ENCODE measurements at places on chromosomes 4 and X.

DNA sequence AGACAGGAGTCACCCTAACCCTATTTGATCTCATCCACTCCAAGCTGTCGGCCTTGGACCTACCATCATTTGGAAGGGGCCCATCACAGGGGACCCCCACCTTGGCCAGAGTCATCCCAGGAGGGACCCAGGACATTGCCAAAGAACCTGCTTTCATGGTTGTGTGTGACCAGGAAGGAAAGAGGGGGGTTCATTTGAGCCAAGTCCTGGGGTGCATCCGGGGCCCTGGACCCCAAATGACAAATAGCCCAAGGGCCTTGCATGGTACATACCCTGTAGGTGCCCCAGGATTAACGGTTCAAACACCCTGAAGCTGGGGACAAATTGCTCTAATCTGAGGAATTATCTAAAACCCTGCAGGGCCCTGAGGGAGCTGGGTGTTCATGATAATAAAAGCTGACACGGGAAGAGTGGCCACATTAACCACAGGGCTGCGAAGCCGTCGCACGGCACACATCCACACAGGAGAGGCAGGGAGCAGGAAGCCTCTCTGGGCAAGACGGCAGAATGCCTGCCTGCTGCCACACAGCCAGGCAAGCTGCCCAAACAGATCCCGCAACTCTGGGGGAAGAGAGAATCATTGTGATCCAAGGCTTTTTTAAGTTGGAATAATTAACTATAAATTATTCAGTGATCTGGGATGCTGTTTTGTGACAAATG lies 28.2 kb upstream of the PPP2R2C start:
- DNase-seq: no peak

DNA sequence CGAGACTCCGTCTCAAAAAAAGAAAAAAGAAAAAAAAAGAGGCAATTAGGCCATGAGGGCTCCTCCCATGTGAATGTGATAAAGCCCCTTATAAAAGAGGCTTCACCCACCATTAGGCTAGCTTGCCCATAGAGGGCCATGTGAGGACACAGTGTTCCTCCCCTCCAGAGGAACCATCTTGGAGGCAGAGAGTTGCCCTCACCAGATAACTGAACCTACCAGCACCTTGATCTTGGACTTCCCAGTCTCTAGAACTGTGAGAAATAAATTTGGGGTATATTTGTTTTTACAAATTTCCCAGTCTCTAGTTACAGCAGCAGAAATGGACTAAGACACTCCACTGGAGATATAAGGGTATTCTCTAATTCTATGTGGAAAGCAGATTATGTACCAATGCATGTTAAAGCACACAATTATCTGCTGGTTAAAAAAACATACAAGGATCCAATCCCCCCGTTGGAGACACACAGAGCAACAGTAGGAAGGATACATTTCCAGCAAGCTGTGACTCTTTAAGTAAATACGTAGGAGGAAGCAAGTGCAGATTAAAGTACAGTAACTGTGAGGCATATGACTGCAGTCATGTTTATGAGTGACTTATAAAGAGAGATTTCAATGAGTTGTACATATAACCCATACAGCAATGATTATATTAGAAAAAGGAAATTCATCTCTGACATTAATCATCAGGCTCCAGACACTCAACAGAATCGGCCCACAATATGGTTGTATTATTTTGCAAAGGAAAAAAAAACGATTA lies 21.4 kb downstream of the SH3RF1 start:
- peak; percentile 6 for DNase-seq

GRCh38 chrX:76148753-76149152 lies 24.1 kb upstream of the PBDC1 start:
- DNase-seq: peak; percentile 24

- DNase-seq: no peak
Measured at GRCh38 chr4:154427149-154427548, 64.5 kb downstream of the DCHS2 start.

DNA sequence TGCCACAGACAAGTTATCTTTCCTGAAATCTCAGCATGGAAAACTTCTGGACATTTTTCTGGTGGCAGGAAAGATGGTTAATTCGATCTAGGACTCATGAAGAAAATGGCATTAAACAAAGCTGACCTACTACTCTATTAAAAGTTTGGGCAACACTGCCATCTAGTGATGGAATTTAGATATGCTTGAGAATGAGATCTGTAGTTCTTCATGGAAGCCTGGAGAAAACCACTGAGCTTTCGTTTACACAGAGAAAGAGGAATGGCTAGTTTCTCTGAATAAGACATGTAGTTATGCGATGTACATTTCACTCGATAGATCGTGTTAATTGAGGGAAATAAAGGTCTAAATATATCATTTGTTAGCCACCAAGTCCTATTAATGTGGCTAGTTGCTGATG lies 51.7 kb upstream of the CHRDL1 start:
- DNase-seq: peak; percentile 80
